ENCODE measurements at places on chromosomes 16 and 17. TPM values are rescaled to one million over a fixed set of nuclear protein-coding genes. Genes with fewer than 3 reads are reported as not detected.

Gene HLF
- 4.6 TPM for polyA plus RNA-seq

Gene CAPNS2
- 0.35 TPM for polyA plus RNA-seq

Gene SMCR8
- 6.3 TPM for polyA plus RNA-seq

Gene ADAP2
- 6.2 TPM for polyA plus RNA-seq

Gene POLR2C
- 45.6 TPM for polyA plus RNA-seq

Gene VTN
- polyA plus RNA-seq, result 0.24 TPM

Gene TMIGD1
- not detected for polyA plus RNA-seq
